ENCODE measurements at places on chromosomes 7 and 10. TPM values are rescaled to one million over a fixed set of nuclear protein-coding genes. Genes with fewer than 3 reads are reported as not detected.

- no peak overlapping the region for H3K27ac ChIP-seq
- no peaks in the 10 kb centered on the region for H3K36me3 ChIP-seq
- no peaks in the 10 kb centered on the region for H3K27me3 ChIP-seq
- H3K4me1 ChIP-seq: no peaks in the 10 kb centered on the region
- no peak overlapping the region for H3K4me3 ChIP-seq
- no peak for DNase-seq
Measured at GRCh38 chr10:95327367-95327766, 36.6 kb upstream of the PDLIM1 start.

DNA sequence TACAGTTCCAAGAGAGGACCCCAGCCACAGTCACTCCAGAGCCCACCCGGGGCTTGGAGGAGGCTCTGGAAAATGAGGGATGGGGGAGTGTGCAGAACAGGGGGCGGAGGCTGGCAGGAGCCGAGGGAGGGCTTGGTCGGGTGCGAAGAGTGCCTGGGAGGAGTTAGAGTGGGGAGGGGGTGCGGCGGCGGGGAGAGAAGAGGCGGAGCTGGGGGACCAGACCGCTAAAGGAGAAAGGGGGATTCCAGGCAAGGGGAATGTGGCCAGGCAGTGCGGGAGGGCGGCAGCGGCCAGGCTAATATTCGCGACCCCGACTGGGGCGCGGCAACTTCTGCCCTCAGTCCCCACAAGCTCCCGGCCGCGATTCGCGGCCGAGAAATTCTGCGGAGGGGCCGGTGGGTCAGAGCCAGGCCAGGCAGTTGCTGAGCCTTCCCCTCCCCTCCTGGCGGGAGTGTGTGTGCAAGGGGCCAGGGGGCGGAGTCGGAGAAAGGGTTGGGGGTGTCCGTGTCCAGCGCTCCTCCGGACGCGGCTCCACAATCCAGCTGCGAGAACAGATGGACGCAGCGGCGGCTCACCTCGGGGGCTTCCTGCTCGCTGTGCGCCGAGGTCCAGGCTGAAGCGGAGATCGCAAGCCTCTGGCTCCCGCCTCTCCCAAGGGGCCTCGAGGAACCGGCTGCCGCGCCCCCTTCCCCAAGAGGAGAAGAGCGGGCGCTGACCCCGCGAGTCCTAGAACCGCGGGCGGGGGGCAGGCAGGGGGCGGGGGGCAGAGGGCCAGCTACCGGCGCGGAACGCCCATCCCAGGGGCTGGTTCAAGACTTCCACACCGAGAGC, 612 bp upstream of the SLC18A3 start:
- no peaks in the 10 kb centered on the region for H3K36me3 ChIP-seq
- no peak overlapping the region for H3K27ac ChIP-seq
- no peak for DNase-seq
- no peaks in the 10 kb centered on the region for H3K4me1 ChIP-seq
- peaks cover 69% of the 10 kb centered on the region for H3K27me3 ChIP-seq

KNDC1 gene
- total RNA-seq: 0.54 TPM

DNA sequence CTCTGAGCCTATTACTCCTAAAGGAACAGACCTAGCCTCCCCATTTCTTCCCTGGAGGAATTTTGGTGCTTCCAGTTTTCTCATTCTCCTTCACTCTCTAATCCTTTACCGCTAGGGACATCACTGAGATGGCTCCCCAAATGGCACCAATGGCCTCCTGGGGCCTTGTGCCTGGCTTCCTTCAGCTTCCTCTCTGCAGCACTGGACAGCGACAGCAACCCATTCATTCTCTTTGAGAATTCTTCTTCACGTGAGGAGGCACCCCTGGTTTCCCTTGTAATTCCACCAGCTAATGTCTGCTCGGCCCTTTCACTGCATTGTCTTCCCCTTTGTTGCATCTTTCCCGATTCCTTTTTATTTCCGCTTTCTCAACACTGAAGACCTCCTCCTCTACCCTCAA, 24.6 kb upstream of the KDM7A start:
- no peak for DNase-seq
- H3K4me1 ChIP-seq: peaks cover 11% of the 10 kb centered on the region
- H3K36me3 ChIP-seq: no peaks in the 10 kb centered on the region

DNA sequence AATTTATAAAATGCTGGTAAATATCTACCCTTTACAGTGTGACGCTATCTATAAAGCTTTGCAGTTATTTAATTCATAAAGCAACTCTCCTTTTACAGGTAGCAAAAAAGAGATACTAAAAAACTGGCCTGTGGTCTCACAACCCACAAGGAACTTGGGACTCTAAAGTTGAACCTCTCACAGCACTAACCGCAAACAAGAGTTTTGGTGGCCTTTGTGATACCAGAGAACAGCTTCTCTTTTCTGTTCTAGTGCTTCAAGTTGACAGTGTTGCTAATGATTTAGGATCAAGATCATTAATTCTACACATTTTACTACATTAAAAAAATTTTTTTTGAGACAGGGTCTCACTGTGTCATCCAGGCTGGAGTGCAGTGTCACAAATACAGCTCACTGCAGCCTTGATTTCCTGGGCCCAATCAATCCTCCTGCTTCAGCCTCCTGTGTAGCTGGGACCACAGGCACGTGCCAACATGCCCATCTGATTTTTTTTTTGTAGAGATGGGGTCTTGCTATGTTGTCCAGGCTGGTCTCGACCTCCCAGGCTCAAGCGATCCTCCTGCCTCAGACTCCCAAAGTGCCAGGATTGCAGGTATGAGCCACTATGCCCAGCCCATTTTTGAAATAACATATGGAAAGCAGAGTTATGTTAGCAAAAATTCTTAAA, 56.0 kb upstream of the ST8SIA6 start:
- no peak overlapping the region for H3K4me3 ChIP-seq
- H3K27me3 ChIP-seq: no peaks in the 10 kb centered on the region
- no peak overlapping the region for H3K27ac ChIP-seq
- no peaks in the 10 kb centered on the region for H3K36me3 ChIP-seq
- DNase-seq: no peak

DNA sequence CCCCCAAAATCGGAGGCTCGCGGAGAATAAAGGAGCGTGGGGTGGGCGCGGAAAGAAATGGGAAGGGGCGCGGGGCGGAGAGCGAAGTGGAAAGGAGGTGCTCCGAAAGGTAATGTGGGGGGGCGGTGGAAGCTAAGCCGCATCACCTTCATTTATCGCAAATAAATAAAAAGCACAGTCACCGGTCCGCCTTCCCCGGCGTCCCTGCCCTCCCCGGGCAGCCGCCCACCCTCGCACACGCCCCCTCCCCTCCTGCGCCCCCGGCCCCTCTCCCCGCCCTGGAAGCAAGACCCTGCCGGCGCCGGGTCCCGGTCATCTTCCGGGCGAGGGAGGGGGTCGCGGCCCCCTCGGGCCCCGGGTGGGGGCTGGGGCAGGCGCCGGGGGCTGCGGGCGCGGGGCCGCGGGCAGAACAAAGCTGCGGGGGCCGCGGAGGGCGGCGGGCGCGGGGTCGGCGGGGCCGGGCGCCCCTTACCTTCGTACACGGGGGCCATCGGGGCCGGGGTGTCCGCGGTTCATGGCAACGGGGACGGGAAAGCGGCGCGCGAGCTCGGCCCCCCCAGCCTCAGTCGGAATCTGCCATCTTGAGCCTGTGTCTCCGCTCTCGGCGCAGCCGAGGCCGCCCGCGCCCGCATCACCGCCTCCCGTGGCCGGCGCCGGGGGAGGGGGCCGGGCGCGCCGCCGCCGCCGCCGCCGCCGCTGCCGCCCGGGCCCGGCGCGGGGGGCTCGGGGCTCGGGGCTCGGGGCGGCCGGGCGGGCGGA, 486 bp downstream of the HIPK2 start:
- peaks cover 28% of the 10 kb centered on the region for H3K4me1 ChIP-seq
- peak overlapping the region; percentile 98 for H3K4me3 ChIP-seq
- H3K27ac ChIP-seq: peak overlapping the region; percentile 88

DNA sequence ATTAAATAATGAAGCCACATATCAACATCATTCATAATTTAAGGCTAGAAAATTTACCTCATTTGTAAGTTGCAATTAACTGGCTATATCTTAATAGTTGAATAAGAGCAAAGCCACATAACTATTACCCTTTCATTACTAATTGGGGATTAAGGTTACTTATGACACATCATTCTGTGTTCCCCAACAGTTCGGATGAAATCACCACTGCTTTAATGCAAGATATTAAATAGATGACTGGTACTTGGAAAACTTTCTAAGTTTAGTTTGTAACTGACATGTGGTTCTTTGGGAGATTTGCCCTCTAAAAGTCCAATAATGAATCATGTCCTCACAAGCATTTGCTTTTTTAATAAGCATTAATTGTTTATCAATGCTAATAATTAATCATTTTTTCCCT, 109.1 kb downstream of the MTERF1 start:
- 0 out of 2 replicates have a peak, but pooled peaks cover 15% of the 10 kb centered on the region for H3K4me1 ChIP-seq
- peak; percentile 56 for DNase-seq
- H3K27ac ChIP-seq: no peak overlapping the region
- H3K36me3 ChIP-seq: no peaks in the 10 kb centered on the region
- no peaks in the 10 kb centered on the region for H3K27me3 ChIP-seq
- no peak overlapping the region for H3K4me3 ChIP-seq

DNA sequence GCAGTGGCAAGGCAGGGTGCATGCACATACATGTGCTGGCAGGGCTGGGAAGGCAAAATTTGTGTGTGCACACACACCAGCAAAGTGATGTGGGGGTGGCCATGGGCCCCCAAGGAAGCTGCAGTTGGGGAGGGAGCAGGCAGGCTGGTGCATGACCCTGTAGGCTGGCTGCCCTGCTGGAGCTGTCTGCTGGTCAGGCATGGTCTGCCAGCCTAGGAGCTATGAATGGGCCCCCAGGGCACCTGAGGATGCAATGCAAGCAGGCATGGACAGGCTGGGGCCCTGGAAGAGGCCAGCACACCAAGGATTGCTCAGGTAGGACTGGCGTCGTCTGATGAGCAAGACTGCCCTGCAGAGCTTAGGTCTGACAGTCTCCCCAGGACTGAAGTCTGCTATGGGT, 18.2 kb upstream of the PPP1R3A start:
- H3K27me3 ChIP-seq: no peaks in the 10 kb centered on the region
- H3K4me1 ChIP-seq: no peaks in the 10 kb centered on the region
- no peak overlapping the region for H3K27ac ChIP-seq
- no peaks in the 10 kb centered on the region for H3K36me3 ChIP-seq
- no peak for DNase-seq
- no peak overlapping the region for H3K4me3 ChIP-seq

GRCh38 chr10:94010886-94011285, 17.2 kb downstream of the PLCE1 start:
- H3K27me3 ChIP-seq: no peaks in the 10 kb centered on the region
- peak; percentile 40 for DNase-seq
- peaks cover 40% of the 10 kb centered on the region for H3K4me1 ChIP-seq
- no peak overlapping the region for H3K4me3 ChIP-seq

HOXA3 gene
- 2.1 TPM for total RNA-seq

DNA sequence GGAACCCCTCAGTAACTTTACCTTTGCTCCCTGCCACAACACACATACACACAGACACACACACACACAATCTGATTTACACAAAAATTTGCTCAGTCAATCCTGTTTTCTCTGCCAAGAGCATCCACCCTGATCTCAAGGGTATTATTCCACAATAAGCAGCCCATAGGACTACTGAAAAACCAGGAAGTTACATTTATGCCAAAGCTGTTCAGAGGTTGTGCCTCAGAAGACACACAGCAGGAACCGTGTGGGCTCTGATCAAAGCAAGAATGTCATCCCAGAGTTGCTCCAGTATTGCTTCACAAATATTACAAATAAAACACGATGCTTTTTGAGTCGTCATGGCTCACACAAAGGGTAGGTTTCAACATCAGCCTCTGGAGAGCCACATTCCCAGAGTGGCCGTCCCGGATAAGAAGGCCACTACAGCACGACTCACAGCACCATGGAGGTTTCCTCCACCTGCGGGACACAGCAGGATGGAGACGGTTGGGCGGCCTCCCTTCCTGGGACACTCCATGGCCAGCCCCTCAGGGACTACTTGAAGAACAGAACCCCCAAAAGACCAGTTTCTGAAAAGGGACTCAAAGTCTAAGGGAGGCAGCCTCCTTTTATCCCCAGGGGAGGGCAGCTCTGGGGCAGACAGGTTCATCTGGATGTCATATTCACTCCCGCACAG, 1.6 kb downstream of the AIFM2 start:
- DNase-seq: peak; percentile 92
- H3K36me3 ChIP-seq: no peaks in the 10 kb centered on the region
- peaks cover 19% of the 10 kb centered on the region for H3K4me1 ChIP-seq
- no peaks in the 10 kb centered on the region for H3K27me3 ChIP-seq
- peak overlapping the region; percentile 78 for H3K27ac ChIP-seq

DNA sequence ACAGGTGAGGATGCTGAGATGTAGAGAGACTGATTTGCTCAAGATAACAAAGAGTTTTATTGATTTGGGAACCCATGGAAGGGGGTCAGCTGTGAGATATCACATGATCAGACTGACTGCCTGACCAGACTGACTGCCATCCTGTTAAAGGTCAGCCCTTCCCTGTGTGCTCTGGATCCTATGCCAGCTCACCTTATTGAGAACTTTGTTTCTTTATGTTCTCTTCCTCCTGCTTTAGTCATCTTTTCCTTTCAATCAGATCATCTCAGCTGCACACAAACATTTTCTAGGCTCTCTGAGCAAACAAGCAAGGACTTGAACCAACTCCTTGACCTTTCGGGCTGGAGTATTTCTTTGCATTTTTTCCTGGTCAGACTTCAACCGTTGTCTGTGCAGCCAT, 50.0 kb upstream of the MTPN start:
- no peak overlapping the region for H3K27ac ChIP-seq
- no peak overlapping the region for H3K4me3 ChIP-seq
- no peaks in the 10 kb centered on the region for H3K36me3 ChIP-seq
- no peak for DNase-seq
- no peaks in the 10 kb centered on the region for H3K4me1 ChIP-seq

GRCh38 chr10:74451127-74451829, 300.3 kb downstream of the ADK start:
- no peak overlapping the region for H3K4me3 ChIP-seq
- no peaks in the 10 kb centered on the region for H3K36me3 ChIP-seq
- H3K4me1 ChIP-seq: no peaks in the 10 kb centered on the region
- no peaks in the 10 kb centered on the region for H3K27me3 ChIP-seq
- DNase-seq: no peak

- peak overlapping the region; percentile 17 for H3K4me3 ChIP-seq
- no peaks in the 10 kb centered on the region for H3K36me3 ChIP-seq
- H3K4me1 ChIP-seq: peaks cover 70% of the 10 kb centered on the region
- H3K27me3 ChIP-seq: no peaks in the 10 kb centered on the region
- DNase-seq: peak; percentile 93
Measured at GRCh38 chr10:79148452-79149344, 79.9 kb downstream of the ZMIZ1 start.

DLX5 gene
- total RNA-seq: not detected

GRCh38 chr10:123109466-123109865, 26.3 kb upstream of the HMX3 start:
- H3K27me3 ChIP-seq: peaks cover 19% of the 10 kb centered on the region
- DNase-seq: no peak
- H3K36me3 ChIP-seq: no peaks in the 10 kb centered on the region

DNA sequence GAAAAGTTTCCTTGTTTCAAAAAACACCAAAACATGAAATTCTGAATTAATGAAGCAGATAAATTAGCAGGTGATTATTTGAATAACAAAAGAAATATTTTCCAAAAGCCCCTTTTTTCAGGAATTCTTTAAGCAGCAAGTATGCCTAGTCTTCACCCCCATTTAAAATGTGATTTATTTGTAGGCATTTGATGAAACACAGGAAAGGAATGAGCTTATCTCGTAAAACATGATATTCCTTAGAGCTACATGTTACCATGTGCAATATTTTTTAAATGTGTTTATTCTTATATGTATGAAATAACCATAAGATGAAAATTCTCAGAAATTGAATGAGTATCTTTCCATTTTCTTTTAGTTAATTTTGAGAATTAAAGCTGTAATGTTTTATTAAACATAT, 106.1 kb downstream of the CHN2 start:
- no peaks in the 10 kb centered on the region for H3K4me1 ChIP-seq
- peaks cover 9% of the 10 kb centered on the region for H3K27me3 ChIP-seq
- no peak overlapping the region for H3K4me3 ChIP-seq
- H3K27ac ChIP-seq: no peak overlapping the region
- DNase-seq: no peak
- no peaks in the 10 kb centered on the region for H3K36me3 ChIP-seq

ZFAND2A gene
- total RNA-seq: 24.7 TPM

Data from GM23248 (cell line).